Epithelial cell of esophagus (primary cell): ENCODE measurements at places on chromosomes 1 and 21.
A peak's percentile ranks its signal among the peaks of the same experiment; 100 is the strongest.

DNA sequence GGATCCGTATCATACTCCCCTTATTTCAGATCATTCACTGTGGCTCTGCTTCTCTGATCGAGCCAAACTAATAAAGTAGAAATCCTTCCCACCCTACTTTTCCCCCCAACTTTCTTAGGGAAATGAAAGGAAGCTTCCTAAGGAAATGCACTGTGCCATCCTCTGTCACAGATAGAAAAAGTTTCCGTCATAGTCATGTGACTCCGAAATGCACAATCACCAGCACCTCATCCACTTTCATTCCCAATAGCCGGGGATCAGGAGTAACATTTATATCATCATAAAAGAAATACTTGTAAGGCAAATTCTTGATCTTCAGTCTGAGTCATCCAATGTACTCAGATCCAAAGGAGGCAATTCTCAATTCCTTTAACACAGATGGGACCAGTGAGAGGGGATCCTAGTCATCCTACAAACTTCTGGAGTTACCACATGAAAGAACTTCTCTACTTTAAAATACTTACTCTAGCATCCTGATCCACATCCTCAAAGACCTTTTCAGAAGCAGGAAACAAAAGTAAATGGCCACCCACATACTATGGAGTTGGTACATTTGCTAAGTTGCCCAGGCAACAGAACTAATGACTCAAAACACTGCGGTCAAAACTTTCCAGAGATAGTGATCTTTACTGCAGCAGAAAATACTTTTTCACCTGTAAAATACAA, 97.8 kb upstream of the ZC3H11B start:
- peak; percentile 30 for DNase-seq

GRCh38 chr1:203304391-203304918, 864 bp upstream of the BTG2 start:
- no peak for DNase-seq

DNA sequence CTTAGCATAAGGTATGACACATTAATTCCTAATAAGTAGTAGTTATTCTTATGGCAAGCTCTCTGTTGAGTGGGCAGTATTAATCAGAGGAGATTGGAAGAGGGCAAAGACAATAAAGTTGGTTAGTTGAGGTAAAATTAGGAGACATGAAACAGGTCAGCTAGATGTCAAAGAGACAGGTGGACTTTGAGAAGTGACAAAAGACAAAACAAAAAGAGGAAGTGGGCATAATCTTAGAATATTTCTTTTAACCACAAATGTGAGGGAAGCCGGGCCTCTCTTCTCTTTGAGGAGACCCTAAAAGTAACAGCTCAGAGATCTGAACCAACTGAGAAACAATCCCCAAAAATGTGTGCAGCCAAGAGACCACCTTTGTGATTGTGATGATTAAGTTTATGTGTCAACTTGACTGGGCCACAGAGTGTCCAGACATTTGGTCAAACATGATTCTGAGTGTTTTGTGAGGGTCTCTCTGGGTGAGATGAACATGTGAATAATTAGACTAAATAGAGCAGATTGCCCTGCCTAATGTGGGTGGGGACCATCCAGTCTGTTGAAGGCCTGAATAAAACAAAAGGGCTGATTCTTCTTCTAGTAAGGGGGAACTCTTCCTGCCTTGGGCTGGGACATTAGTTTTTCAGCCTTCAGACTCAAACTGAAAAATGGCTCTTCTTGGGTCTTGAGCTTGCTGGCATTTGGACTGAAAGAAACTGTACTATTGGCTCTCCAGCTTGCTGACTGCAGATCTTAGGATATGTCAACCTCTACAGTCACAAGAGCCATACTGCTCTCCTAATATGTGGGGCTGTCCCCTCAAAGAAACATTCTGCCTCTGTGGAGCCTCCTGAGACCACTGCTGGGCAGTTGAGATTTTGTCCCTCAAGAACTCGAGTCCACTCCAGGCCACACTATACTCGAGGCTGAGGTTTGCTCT, 40.0 kb downstream of the FCRL5 start:
- no peak for DNase-seq

GRCh38 chr1:47555306-47555705, 117.5 kb downstream of the FOXD2 start:
- no peak for DNase-seq

DNA sequence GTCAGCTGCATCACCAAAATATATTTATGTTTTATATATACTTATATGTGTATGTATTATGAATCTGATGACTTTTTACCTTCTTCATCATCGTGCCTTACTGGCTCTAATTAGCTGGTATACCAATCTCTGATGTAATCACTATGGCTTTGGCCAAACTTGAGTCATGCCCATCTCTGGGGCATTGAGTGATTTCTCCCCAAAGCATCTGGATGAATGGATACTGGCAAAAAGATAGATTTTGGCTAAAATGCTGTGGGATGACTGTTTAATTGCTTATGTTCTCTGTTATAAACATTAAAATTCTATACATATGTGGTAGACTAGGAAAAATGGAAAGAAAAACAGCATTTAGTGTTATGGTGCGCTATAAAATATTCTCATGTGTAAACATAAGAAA, 19.6 kb downstream of the CDKN2C start:
- no peak for DNase-seq
